Testis (tissue), 5 donors: ENCODE measurements at places on chromosomes 2 and 18.

- no peak for DNase-seq
Measured at GRCh38 chr2:47033102-47033880, 117.7 kb upstream of the MCFD2 start.

- DNase-seq = no peak
Measured at GRCh38 chr2:43372416-43373081, 146.1 kb upstream of the ZFP36L2 start.

GRCh38 chr18:49898421-49898820 is 85.1 kb upstream of the ACAA2 start:
- DNase-seq = peak; percentile 69

DNA sequence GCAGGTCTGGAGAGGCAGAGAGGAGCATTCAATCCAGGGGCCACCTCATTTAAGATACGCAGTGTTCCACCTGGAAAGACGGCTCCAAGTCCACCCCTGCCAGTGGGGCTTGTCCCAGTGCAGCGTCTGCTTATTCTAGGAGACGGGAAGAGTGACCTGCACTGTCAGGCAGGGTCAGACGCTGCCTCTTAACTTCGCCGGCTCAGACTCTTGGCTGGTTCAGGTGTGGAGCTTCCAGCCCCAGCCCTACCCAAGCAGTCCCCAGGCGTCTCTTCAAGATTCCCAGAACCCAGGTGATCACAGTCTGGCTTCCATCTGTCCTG is 208.5 kb downstream of the TFCP2L1 start:
- DNase-seq = no peak

DNA sequence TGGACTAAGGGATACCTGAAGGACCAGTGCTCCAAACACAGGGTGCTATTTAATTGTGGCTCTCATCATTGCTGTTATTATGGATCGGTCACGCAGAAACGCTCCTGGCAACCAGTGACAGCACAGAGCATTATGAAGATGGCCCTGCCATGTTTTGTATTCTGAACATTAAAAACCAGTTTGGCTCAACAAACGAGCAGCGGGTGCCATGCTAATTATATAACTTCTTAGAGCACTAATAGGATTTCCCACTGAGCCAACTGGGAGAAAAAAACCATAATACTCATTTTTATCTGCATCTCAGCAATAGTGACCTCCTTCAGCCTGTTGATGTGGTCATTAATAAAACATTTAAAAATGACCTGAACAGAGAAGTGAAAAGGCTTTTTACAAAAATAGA is 212.8 kb downstream of the STK39 start:
- no peak for DNase-seq

GRCh38 chr2:76312236-76312635 is 601.5 kb upstream of the GCFC2 start:
- no peak for DNase-seq

DNA sequence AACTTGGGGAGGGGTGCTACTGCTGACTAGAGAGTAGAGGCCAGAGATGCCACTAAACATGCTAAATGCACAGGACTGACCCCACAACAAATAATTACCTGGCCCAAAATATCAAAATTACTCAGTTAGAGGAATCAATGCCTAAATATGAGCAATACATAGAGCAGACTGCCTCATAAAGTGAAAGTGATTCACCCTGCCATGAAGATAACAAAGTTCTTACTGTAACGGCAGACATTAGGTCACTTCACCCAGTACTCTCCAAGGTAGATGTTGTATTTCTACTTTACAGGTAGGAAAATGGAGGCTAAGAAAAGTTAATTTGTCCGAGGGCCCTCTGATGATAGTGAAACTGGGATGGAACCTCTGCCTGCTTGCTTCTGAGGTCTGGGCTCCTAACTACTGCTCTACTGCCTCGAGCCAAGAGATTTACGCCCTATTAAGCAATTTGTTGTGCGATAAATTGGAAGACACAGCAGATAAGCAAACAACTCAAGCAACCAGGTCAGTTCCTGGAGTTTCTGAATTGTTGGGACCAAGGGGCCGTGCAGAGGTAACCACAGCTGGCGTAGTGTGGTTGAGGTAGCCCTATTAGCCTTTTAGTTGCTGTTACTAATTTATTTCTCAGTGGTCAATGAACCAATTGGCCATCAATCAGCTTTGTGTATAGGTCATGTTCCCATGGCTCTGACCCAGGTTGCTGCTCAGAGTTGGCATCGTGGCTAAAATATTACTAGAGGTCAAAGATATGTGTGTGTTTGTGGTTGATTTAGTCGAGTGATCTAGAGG is 4.8 kb downstream of the DHRS9 start:
- DNase-seq = no peak

DNA sequence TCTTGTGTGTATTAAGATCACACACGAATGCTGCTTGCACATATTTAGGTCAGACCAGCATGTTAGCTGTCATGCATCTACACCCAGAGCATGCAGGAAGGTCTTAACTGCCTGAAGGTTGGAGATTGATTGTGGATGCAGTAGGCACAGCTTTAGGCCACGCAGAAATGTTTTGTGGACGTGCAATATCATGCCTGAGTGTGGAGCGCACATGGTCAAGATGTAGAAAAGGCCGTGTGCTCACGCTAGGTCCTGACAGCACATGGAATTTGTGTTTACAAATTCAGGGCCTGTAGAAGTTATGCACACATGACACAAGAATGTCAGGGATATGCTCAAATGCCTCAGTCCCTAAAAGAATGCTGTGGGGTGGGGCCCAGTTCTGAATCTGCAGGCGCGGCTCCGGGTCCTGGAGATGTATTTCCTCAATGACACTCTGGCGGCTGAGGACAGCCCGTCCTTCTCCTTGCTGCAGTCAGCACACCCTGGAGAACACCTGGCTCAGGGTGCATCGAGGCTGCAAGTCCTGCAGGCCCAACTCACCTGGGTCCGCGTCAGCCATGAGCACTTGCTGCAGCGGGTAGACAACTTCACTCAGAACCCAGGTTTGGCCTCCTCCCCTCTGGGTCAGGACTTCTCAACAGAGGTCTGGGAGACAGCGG is 27.9 kb downstream of the MARCO start:
- no peak for DNase-seq

DNA sequence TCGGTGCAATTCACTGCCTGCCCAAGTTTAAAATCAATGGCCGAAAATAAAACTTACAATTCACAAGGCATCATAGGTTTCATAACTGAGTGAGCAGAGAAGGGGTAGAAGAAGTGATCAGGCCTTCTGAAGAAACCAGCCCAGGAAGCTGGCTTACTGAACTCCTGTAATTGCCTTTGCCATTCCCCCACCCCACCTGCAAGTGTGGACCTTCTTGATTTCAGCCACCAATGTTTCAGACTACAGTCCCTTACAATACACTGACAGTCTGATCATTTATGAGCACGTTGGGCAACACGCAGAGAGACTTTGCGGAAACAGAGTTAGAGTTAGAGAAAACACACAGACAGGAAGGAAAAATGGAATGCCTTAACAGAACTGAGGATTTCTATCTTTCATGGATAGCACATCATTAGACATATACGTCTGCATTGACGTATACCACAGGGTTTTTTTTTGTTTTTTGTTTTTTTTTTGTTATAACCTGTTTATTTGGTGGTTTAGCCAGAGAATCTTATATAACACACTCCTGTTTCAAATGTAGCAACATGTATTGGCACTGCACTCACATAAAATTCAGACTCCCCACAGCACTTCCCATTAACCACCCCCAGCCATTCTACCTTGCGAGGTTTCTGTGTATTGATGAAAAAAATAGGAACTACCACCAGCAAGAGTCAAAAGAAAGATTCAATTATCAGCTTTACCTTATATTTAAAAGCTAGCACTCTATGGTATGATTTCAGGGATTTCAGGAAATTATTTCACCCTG is 126.4 kb downstream of the CACNB4 start:
- DNase-seq = no peak

DNA sequence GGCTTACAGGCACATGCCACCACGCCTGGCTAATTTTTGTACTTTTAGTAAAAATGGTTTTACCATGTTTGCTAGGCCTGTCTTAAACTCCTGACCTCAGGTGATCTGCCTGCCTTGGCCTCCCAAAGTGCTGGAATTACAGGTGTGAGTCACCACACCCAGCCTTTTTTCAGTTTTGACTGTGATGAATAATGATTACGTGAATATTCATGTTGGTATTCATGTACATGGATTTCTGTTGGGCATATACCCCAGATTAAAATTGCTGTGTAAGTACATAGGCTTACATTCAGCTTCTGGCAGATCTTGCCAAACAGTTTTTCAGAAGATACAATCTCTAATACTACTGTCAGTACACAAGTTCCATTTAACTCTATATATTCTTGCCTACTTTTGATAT is 20.9 kb downstream of the SLC39A10 start:
- no peak for DNase-seq

DNA sequence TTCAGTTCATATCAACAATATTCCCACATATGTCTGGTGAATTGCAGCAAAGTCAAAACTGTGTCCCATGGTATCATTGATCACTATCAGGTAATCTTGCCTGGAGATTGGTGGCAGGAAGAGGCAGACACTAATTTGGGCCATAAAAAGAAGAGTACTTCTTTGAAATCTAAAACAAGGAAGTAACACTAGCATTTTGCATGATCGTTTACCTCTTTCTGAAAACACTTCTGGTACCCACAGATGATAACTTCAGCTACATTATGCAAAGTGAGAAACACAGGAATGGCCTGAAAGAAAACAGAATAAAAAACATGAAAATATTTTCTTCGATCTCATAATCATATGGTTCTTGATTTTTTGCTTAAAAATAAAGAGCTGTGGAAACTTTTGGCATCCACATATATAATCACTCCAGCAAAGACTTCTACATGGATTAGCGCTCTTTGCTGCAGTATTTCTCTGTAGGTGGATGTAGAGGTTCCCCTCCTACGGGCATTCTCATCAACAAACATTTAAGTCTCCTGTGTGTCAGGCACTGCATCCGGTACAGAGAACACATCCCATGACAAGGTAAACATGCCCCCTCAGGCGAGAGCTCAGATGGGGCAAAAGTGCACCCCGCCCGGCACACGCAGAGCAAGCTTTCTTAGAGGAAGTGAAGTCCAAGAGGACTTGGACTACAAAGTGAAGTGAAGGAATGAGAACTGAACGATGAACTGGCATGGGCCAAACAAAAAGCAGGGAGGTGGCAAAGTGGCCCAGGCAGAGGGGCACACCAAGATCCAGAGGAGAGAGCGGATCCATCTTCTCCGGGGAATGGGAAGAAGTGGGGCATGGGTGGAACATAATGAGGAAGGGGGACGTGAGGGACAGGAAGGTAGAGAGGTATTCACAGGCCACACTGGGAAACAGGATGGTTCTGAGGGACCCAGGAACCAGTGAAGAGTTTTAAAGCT is 68.0 kb upstream of the RIOK3 start:
- DNase-seq = no peak

DNA sequence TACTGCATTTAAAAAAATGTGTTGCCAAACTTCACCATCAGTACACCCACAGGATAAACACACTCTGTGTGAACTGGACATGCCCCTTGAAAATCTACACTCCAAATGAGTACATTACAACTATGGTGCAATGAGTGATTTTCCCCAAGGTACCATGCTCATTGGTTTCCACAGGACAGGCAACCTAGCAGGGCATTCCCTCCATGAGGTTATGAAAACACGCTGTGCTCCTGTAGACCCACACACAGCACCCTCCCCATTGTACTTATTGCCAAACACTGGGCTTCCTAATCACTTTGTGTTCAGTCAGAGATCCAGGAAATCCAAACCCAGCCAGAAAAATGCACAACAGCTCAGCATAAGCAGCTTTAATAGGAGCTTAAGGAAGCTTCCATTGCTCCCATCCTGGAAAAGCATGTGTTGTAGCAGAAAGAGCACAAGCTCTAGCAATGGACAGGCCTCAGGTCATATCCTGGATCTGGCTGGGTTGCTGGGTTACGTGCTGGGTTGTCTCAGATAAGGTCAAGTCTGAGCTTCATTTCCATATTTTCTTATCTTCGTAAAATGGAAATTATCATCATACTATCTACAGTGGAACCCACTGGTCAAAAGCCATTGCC is 20.8 kb upstream of the ATIC start:
- DNase-seq = no peak

DNA sequence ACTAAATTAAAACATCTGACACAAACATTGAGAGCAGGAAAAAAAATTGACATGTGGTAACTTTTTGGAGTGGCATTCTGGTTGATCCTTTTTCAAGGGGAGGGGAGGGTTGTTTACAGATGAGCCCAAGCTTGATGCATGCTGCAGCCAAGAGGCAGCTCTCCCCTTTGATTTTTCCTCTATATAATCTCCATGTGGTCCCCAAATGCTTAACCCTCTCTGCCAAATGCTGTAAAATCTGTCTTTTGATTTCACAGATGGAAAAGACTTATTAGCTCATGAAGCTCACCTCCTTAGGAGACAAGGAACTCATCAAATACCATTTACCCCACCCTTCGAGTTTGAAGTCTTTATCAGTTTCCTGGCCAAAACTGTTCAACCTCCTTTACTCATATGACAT is 623.0 kb downstream of the NRXN1 start:
- no peak for DNase-seq

DNA sequence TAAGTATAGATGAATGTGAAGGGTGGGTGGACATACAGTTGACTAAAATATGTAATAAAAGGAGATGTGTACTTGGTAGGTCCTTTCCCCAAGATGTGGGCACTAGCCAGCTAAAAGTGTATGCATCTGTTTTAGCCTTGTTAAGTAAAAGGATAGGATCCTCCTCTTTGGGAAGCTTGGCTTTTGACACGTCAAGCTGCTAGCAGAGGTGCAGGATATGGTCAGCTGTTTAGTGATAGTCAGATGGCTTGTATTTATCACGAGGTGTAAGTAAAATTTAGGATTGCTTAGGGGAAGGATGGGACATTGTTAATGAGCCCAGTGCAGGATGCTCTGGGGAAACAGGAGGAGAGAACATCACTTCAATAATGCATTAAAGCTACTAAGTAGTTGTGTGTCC is 1.5 kb downstream of the MFSD6 start:
- no peak for DNase-seq

GRCh38 chr18:36153203-36153602 is 23.5 kb downstream of the ELP2 start:
- no peak for DNase-seq

GRCh38 chr18:47775961-47776360 is 154.5 kb downstream of the SMAD2 start:
- DNase-seq = no peak

- no peak for DNase-seq
Measured at GRCh38 chr2:169895294-169895985, 68.2 kb downstream of the UBR3 start.

DNA sequence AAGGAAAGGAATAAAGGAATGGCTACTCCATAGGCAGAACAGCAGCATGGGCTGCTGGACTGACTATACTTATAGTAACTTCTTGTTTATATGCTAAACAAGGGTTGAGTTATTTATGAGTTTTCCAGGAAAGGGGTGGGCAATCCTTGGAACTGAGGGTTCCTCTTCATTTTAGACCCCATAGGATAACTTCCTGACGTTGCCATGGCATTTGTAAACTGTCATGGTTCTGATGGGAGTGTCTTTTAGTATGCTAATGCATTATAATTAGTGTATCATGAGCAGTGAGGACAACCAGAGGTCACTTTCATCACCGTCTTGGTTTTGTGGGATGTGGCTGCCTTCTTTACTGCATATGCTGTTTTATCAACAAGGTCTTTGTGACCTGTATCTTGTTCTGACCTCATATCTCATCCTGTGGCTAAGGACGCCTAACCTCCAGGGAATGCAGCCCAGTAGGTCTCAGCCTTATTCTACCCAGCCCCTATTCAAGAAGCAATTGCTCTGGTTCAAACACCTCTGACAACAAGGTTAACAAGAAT is 98.6 kb upstream of the CABLES1 start:
- no peak for DNase-seq

- peak; percentile 33 for DNase-seq
Measured at GRCh38 chr2:47249157-47249900, 94.2 kb upstream of the STPG4 start.
